ENCODE measurements at places on chromosomes 2 and 18.

- DNase-seq: no peak
These were observed 73.8 kb upstream of the YWHAQ start for GRCh38 chr2:9704600-9704999.

DNA sequence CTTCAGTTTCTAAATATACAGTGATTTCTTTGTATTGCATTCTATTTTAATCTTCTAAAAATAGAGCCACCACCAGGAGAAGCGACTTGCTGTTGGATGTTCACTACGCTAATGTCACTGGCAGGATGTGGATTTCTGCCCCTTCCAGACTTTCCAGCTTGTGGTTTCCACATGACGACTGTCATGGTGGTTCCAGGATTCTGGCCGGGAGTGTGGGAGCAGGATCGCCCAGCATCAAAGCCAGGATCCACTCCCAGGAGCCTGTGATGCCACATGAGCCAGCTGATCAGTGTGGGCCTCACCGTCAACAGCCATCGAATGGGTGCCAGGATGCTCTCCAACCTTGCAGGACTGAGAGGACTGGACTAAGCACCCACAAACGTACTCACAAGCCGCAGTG lies 148.8 kb downstream of the HDAC4 start:
- DNase-seq: no peak

DNA sequence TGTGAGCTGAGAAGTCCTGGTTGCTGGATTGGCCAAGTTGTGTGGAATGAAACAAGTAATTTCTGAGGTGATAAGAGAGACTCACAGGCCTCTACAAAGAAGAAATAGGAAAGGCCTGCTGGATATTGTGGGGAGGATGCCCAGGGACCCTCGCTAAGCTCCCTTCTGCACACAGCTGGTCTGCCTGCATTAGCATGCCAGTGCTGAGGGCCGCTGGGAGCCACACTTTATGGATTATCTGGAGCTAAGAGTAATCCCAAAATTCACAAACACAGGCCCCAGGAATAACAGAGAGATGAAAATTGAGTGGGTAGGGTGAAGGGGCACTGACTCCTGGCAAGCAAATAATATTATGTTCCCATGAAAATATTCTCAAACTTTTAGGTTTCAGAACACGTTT lies 114.9 kb upstream of the SIX3 start:
- DNase-seq: no peak

DNA sequence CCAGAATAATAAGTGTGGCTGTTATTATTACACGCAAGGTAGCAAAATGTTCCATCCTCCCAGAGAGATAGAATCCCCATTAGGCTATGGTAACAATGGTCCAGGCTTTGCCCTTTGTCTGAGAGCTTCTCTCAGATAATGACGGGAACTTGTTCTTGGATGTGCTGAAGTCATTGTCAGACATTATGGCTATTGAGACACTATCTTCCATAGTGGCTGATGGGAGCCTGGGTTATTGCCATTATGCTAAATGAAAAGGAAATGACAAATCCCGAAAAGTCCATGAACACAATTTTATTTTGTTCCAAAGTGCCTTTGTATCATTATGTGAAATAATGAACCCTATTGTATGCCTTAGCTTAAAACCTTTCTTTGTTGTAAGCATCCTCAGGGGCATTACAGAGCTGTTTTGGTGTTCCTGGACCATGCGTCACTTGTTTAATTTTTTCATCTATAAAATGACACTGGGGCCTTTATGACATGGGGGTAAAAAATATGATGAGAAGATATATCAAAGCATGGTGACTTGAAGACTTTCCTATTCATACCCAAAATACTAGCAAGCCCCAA lies 218.5 kb downstream of the KCNS3 start:
- no peak for DNase-seq

GRCh38 chr2:170972296-170973224 lies 43.5 kb downstream of the GORASP2 start:
- DNase-seq: no peak

DNA sequence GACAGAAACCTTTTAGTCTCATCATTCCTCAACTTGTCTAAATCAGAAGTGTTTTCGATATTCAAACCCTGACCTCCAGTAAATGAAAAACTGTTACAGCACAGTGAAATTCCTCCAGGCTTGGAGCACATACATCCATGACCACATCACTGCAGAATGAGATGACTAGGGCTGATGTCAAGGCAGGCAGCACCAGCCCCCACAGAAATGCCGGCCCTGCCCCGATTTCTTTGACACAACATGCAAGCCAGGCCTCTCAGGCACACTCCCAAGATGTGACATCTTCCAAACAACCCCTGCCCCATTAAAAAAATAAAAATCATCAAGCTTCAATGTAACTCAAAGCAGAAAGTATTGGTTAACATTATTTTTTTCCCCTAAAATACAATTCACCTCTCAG lies 103.3 kb downstream of the CTAGE1 start:
- no peak for DNase-seq

DNA sequence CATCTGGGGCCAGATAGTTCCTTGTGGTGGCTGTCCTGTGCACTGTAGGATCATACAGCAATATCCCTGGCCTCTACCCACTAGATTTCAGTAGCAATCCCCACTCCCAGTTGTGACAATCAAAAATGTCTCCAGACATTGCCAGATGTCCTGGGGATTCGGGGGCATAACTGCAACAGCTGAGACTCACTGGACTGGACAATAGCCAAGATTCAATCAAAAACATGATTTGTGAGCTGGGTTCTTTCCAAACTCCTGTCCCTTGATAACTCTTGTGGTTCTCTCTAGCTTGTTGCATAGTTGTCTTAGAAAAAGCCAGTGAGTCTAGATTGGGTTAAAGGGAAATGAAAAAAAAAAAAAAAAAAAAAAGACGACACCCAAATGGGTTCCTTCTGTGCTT lies 293.4 kb downstream of the CELF4 start:
- DNase-seq: no peak

DNA sequence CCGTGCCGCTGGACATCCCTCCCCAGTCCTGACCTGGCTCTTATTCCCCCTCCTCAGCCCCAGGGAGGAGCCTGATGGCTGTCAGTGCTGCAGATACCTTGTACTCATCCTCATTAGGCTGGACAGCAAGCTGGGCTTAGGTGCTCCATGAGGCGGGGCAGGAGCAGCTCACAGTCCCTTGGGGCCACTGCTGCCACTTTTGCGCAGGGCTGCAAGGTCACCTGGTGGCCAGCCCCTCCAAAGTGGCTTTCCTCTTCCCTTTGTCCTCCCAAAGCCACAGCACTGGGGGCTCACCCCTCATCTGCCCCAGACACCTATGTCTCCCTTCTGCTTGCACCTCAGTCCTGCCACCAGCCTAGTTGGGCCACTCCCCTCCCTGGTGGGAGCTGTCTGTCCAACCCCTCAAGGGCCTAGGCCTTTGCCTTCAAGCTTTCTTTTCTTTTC lies 60.8 kb downstream of the FAM168B start:
- DNase-seq: no peak

GRCh38 chr2:98253461-98254070 lies 92.7 kb upstream of the CNGA3 start:
- DNase-seq: no peak

- DNase-seq: peak; percentile 14
These were observed 43.4 kb upstream of the MTCL1 start for GRCh38 chr18:8661754-8662559.

GRCh38 chr2:188628989-188629752 lies 337.5 kb downstream of the GULP1 start:
- no peak for DNase-seq

- no peak for DNase-seq
These were observed 22.5 kb downstream of the GATA6 start for GRCh38 chr18:22191923-22192322.

DNA sequence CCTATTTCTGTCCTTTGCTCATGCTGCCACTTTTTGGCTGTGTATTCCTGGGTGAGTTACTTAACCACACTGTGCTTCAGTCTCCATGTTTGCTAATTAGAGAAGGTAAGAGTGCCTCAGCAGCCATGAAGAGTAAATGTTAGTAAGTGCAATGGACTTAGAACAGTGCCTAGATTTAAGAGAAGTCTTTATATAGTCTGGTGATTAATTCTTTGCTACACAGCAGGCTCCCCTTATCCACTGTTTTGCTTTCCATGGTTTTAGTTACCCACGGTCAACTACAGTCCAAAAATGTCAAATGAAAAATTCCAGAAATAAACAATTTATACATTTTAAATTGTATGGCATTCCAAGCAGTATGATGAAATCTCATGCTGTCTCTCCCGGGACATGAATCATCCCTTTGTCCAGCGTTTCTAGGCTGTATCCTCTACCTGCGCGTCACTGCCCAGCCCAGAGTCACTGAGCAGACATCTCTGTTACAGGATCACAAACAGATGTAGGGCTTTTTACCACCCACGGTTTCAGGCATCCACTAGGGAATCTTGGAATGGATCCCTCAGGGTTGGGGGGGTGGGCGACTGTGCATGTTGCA lies 91.0 kb downstream of the CTIF start:
- no peak for DNase-seq

GRCh38 chr2:113081488-113082210 lies 13.9 kb downstream of the IL1F10 start:
- no peak for DNase-seq

GRCh38 chr2:33221046-33221784 lies 255.2 kb upstream of the RASGRP3 start:
- no peak for DNase-seq

DNA sequence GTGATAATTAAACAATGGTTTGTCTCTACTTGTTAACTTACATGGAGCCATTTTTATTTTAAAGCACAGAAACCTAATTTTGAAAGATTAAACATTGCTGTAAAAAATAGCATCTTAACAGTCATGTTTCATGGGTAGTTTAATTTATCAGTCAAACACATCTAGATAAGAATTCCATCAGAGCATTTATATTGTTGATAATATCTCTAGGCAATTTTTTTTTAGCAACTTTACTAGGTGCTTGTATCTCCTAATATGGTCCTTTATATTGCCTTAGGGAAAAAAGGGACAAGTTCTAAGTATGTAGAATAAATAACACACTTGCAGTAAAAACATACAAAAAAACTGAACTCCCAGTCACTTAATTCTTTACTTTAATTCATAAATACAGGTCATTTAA lies 863 bp downstream of the CSRNP3 start:
- no peak for DNase-seq

DNA sequence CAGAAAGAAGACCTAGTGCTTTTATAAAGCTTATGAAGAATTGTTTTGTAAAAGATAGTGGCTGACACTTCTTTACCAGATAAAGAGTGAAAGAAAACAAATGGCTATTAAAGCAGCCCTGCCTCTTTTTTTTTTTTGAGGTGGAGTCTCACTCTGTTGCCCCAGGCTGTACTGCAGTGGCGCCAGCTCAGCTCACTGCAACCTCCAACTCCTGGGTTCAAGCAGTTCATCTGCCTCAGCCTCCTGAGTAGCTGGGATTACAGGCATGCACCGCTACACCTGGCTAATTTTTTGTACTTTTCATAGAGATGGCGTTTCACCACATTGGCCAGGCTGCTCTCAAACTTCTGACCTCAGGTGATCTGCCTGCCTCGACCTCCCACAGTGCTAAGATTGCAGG lies 12.9 kb downstream of the ARPC2 start:
- DNase-seq: no peak

GRCh38 chr2:190664240-190664639 lies 15.4 kb downstream of the NAB1 start:
- no peak for DNase-seq

Measured in HEK293T (cell line).